ENCODE measurements at places on chromosomes 6 and 20.
A peak's percentile ranks its signal among the peaks of the same experiment; 100 is the strongest.

- DNase-seq: peak; percentile 52
Measured at GRCh38 chr20:13028001-13028400, 19.2 kb downstream of the SPTLC3 start.

DNA sequence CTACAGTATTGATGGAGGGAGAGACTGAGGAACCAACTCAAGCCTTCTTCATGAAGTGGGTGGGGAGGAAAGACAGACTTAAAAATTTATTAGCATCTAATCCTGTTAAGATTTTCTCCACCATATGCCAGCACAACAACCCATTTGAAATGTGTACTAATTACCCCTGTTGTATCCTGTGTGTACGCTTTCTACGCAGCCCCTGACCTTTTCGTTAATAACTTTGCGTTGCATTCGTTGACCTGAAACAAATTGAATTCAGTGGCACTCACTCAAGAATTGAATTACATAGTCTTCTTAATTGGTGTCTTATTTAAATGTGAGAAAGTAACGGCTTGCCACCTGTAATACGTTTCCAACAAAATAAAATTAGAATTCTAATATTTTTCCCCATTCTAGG, 113.9 kb downstream of the LINC00237 start:
- no peak for DNase-seq

DNA sequence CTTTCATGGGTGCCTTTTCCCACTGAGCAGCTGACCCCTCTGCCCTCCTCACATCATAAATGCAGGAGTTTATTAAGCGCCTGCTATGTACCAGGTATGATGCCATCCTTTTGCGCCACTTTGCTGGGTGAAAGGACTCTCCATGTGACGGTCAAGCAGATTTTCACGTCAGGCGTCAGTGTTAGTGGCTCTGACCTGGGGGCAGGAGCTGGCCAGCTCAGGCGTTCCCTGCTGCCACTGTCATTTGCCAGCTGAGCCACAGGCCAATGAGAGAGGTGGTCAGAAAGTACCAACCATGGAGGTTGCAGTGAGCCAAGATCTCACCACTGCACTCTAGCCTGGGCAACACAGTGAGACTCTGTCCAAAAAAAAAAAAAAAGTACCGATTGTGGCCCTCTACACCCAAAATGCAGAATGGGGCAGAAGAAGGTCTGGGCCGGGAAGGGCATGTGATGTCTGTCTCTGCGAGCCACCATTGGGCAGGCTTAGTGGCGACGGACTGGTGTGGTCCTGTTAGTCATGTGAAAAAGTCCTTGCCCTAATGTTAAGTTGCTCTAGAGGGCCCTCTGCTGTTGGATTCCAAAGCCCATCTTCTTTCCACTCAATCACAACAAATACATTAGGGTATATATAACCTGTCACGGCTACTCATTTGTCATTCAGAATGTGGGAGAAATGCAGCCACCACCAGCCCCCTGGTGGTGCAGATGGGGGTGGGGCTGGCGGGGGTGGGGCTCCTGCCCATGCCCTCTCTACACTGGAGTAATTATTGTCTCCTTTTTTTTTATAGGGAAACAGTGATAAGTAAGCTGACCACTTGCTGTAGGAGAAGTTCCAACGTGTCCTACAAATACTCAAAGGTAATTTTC, 18.4 kb upstream of the SLC22A1 start:
- peak; percentile 55 for DNase-seq

DNA sequence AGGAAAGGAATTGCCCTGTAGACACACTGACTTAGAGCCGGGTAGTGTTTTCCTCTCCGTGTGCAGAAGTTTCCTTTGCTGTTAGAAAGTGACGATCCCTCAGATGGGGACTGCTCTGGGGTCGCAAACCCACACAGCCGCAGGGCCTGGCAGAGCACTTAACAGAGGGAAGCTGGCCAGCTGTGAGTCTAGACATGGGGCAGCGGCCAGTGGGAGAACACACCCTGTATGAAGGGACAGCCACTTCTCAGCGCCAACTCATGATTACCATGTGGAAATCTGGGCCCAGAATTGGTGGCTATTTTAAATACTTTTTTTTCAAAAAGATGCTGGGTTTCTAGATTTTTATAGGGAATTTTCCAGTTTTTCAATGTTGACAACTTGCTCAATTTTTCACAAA, 39.4 kb downstream of the SLC9A8 start:
- DNase-seq: no peak

DNA sequence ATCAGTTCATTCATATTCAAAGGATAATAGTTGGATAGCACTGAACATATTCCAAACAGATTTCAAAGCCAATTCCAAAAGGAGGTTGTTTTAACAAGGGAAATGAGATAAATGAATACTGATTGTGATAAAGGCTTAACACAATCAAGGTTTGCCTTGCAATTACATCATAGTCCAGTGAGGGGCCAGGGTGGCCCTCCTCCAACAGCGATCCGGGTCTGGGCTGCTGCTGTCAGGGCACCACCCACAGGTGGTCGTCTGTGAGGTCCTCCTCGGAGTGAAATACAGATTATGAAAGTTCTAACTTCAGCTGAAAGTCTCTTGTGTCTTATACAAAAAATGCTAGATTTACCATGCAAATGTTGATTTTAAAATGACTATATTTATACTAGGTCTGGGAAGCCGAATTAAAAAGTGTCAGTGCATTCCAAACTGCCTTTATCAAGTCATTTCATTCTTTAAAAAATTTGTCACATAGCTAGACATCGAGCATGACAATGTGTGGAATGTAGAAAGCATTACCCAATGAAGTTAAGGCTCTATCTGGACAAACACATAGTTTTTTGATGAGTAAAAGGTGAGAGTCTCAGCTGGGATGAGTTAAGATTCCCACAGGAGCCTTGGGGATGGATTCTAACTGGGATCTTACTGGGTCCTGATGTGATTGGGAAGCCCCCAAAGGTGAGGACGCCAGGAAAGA, 65.9 kb upstream of the SLC22A23 start:
- DNase-seq: peak; percentile 74

DNA sequence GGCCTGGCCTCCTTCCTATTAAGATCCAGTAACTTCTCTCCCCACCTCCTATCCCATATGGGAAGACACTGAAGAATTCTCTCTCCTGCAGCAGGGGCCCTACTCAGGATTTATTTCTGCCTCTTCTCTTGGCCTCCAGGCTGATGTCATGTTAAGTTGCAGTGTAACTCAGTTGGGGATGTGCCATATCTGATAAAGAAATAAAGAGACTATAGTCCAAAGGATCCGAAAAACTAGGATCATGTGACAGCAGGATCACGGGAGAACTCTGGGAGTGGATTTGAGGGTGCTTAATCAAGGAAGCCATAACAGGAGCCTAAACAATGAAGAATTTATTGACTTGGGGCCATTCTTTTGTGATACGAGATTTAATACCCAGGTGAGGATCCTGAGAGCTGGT, 38.5 kb upstream of the TGM6 start:
- no peak for DNase-seq

DNA sequence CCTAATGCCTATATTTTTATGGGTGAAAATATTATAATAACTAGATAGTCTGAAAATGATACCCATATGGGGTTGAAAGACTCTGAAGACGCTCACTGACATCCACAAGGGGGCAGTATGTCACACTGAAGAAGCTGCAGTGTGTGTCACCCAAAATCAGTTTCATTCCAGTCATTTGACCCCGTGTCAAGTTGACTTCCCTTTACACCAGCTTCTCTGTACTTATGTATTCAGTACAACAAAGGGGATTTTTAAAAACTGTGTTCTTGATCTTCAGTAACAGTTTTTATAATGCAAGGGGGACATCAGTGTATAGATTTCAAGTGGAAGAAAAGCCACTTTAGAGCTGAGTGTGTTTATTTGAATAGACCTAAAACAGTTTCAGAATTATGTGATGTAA, 19.3 kb downstream of the FAXC start:
- peak; percentile 84 for DNase-seq

DNA sequence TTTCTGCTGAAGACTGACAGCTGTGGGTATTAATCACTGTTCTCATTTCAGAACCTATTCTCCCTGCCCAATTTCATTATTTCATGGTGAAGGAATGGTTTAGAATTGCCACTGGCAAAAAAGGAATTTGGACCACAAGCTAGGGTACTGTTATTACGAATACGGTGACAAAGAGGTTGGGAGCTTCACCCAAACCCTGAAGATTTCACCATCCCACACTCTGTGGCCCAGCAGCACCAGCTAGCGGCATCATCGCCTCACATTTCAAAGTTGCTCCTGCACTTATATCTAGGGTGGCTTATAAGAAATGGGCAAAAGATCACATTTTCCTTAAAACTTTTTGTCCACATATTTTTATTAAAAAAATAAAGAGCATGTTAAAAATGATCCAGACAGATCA, 236.1 kb downstream of the SYNDIG1 start:
- DNase-seq: no peak

DNA sequence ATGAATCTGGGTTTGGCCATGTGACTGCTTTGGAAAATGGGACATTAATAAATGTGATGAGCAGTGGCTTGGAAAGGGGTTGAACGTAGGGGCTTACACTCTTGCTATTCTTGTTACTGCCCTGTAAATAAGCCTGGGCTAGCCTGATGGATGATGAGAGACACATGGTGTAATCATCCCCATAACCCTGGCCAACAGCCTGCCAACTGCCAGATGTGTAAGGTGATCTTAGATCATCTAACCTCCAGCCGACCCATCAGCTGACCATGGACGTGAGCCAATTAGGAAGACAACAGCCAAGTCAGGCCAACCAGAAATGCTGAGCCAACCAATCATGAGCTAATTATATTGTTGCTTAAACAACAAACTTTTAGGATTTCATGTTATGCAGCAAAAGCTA, 25.2 kb downstream of the FBXO30 start:
- DNase-seq: no peak

DNA sequence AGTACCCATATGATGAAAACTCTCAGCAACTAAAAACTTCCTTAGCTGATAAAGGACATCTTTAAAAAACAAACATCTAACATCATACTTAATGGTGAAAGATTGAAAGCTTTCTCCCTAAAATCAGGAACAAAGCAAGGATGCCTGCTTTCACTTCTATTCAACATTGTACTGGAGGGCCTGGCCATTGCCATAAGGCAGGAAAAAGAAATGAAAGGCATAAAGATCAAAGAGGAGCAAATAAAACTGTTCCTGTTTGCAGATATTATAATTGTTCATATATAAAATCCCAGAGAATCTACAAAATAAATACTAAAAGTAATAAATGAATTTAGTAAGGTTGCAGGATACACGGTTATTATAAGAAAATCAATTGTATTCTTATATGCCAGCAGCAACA, 124.6 kb upstream of the ARMC2 start:
- DNase-seq: no peak

DNA sequence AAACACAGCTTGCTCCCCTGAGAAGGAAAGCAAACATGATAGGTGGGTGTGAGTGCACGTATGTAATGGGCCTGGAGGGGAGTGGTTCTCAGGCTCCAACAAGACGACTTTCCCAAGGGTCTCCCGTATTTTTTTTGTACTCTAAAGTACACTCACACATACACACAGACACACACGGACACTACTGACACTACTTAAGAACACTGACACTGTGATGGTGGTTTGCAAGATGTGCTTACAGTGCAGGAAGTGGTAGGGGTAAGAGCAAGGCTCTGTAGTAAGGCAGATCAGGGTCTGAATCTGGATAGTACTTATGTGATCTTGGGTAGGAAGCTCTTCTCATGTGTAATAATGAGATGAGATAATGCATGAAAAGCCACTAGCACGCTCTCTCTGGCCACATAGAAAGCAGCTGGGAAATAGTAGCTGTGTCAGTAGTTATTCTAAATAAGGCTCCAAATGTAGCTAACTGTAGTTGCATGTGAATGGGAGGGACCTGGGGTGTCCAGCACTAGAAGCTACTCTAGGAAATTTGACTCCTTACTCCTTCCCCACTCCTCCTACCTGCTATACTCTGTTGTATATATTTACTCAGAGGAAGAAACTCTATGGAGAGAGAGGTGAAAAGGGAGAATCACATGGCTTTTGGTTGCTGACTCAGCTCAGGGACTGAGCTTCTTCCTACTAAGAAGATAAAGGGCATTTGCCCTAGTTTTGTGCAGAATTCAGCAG, 8.4 kb upstream of the ZBTB24 start:
- no peak for DNase-seq

DNA sequence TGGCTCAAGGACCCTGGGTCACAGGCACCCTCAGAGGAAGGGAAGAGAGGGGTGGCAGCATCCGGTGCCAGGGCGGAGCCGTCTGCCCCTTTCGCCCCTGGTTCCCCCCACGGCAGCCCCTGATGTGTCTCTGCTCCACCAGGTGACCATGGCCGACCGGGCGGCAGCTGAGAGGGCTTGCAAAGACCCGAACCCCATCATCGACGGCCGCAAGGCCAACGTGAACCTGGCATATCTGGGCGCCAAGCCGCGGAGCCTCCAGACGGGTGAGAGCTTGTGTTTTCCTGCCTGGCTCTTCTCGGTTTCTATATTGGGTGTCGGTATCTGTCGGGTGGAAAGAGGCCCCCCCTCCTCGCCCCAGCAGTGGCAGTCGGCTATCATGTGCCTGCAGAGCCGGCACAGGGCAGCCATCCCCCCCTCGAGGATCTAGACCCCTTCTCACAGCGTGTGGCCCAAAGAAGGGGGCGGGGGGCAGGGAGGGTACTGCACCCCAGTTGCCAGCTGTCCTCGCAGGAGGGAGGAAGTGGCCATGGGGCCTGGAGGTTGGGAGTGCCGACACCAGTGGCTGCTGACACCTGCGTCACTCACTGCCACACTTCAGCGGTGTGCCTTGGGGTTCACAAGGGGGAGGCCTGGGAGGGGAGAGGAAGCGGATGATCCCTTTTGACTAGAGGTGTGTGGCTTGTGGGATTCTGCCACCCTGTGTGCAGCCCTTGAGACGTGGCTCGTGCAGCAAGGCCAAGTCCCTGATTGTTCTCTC, 1.5 kb downstream of the RBM38 start:
- no peak for DNase-seq

DNA sequence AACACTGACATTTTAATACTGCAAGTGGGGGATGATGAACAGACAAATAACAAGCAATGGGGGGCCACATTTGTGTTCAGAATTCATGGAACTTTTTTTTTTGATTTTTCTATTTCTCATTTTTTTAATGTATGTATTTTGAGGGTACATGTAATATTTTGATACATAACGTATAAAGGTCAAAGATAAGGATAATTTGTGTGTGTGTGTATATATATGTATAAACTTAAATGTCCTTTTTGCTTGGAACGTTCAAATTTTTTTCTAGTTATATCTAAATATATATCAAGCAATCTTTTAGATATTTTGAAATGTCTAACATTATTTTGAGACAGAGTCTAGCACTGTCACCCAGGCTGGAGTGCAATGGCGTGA, 12.3 kb upstream of the ZNF311 start:
- DNase-seq: no peak

DNA sequence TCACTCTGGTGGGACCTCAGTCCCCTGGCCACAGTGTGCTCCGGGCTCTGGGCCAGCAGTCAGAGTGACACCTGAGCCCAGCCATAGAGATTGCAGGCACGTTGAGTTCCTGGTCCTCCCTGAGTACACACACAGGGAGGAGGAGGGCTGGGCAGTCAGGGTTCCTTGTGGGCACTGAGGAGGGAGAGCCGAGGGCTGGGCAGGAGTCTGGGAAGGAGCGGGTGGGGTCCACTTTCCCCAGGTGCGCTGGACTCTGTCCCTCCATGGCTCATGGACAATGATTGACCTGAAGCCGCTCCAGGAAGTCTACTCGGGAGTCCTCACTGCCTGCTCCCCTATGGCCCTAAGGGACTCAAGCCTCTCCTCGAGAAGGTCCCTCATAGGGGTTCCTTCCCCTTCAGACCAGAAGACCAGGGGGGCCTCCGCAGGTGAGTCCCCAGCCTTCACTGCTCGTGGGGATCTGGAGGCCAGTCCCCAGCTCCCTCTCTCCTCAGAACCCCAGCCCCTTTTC, 1.1 kb downstream of the SLC44A4 start:
- no peak for DNase-seq
